Omental fat pad (tissue), 4 donors: ENCODE measurements at places on chromosomes 6 and 20. TPM values are rescaled to one million over a fixed set of nuclear protein-coding genes. Genes with fewer than 3 reads are reported as not detected.

KIF16B gene
- total RNA-seq = 18.3 TPM

KIAA0408 gene
- 7.3 TPM for total RNA-seq

PI16 gene
- 5.4 TPM for total RNA-seq

ABRACL gene
- total RNA-seq = 18.7 TPM

PROKR2 gene
- not detected for total RNA-seq

CTNNBL1 gene
- 24.2 TPM for total RNA-seq

TGM3 gene
- not detected for total RNA-seq

CNBD2 gene
- total RNA-seq = 4.3 TPM

C20orf141 gene
- total RNA-seq = 1.4 TPM

TREM1 gene
- total RNA-seq = 7.4 TPM

CD109 gene
- 13.4 TPM for total RNA-seq

TSPO2 gene
- total RNA-seq = not detected

OOEP gene
- not detected for total RNA-seq

ENPP5 gene
- 2.0 TPM for total RNA-seq

CYP24A1 gene
- total RNA-seq = not detected

APOBEC2 gene
- not detected for total RNA-seq

LIN28B gene
- not detected for total RNA-seq

OXT gene
- total RNA-seq = not detected

GMDS gene
- total RNA-seq = 6.1 TPM

C6orf132 gene
- 3.9 TPM for total RNA-seq

LAMA5 gene
- total RNA-seq = 45.5 TPM

VNN1 gene
- 7.6 TPM for total RNA-seq

FNDC1 gene
- 0.12 TPM for total RNA-seq

CYB5R4 gene
- 12.8 TPM for total RNA-seq

SOX18 gene
- 16.7 TPM for total RNA-seq

VSX1 gene
- not detected for total RNA-seq

RING1 gene
- 20.1 TPM for total RNA-seq

CLPSL1 gene
- not detected for total RNA-seq

DNMT3B gene
- total RNA-seq = 2.0 TPM

FERMT1 gene
- 0.84 TPM for total RNA-seq

KHDC1 gene
- 0.88 TPM for total RNA-seq

RRAGD gene
- total RNA-seq = 41.8 TPM

FAM110A gene
- total RNA-seq = 2.9 TPM

HLA-DPA1 gene
- total RNA-seq = 133 TPM

CCN6 gene
- total RNA-seq = not detected

RBM38 gene
- 10.8 TPM for total RNA-seq

FOXF2 gene
- total RNA-seq = 0.82 TPM

FNDC11 gene
- total RNA-seq = not detected

MDFI gene
- 39.2 TPM for total RNA-seq

RBM24 gene
- 1.8 TPM for total RNA-seq
